Activated naive CD8-positive, alpha-beta T cell treated with anti-CD3 and anti-CD28 coated beads, Interleukin-2, amount 50 U/mL, for 16 hours (primary cell): ENCODE measurements at places on chromosomes 5 and 9.

GRCh38 chr9:19464061-19464763 lies 55.4 kb downstream of the ACER2 start:
- no peak for DNase-seq

- DNase-seq, result no peak
Observed at GRCh38 chr9:115146581-115147021, 28.6 kb upstream of the TNC start.

DNA sequence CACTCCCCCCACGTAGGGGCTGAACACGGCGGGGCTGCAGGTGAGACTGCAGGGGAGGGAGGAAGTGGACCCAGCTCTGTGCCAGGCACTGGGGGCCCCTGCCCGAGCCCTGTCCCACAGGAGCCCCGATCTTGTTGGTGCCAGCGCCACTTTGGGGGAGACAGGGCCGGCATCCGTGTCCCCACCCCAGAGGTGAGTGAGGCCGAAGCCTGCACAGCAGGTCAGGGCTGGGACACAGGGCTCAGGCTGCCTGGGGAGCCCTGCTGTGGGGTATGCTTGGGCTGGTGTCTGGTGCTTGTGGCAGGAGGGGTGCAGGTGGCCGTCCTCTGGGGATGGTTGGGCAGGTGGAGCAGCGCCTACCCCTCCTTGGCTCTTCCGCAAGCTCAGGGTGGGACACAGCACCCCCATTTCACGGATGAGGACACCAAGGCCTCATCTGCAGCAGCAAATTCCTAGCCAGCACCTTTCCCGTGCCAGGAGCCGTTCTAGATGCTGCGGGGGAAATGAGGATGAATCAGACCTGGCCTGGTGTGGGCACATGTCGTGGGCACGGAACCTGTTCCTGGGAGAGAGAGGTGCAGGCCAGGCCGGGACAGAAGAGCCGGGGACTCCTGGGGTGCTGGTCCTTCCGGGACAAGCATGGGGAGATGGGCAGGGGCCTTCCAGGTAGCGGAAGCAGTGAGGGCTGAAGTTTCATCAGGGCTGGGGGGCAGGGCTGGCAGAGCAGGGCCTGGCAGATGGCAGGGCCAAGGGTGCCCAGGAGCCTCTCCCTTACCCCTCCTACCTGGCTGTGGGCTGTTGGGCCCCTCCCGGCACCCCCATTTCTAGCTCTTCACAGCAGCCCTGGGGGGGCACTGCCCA lies 35.2 kb downstream of the KCNT1 start:
- no peak for DNase-seq

GRCh38 chr9:131167146-131167692 lies 41.8 kb downstream of the NUP214 start:
- no peak for DNase-seq

DNA sequence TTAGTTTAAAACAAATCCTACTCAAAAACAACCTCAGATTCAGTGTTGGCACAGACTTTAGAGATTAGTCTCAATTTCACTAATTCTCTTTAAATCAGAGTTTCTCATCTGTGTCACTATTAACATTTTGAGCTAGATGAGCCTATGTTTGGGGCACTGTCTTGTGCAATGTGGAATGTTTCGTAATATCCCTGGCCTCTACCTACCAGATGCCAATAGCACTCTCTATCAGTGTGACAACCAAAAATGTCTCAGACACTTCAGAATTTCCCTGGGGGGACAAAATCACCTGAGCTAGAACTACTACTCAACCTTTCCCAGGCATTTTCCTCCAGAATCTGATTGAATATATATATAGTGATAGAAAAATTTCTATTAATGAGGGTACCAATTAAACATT lies 465.2 kb upstream of the RGMB start:
- no peak for DNase-seq

DNA sequence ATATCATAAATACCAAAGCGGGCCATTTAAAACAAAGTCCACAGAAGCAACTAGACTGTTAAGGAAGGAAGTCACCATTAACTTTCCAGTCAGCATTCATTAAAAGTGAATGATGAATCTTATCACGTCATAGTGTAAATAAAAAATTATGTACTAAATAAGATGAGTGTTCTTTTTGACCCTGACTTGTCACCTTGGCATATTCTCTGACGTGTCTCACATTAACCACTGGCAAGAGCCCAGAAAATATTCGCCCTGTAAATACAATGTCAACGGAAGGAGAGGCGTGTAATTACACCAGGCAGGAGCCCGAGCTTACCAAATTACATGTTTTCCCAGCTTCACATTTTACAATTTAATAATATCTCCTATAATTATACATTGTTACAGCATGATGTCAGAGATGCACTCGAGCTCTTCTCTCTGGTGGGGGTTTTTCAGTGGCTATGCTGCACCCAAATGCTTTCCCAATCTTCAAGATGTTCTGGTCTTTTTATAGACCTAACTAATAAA lies 29.3 kb upstream of the UBE2QL1 start:
- DNase-seq, result no peak

DNA sequence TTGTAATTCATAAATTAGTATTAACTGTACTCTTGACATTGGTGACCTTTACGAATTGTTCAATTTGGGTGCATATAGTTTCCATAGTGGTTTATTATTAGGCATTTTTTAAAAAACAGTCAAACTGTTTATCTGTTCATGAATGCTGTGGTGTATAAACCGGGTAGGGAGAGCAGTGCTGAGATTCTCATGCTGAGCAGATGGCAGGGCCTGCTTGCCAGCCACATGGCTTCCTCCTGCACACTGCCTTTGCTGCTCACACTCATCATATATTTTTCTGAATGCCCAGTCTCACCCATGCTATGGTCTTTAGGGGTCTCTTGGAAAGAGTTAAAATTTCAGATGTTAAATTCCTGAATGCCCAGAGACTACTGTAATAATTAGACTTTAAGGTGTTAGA lies 40.8 kb downstream of the NNT start:
- no peak for DNase-seq

GRCh38 chr5:95619514-95620029 lies 315 bp upstream of the GPR150 start:
- no peak for DNase-seq

- no peak for DNase-seq
Observed at GRCh38 chr5:6719896-6720560, 6.8 kb downstream of the TENT4A start.

- DNase-seq, result no peak
Observed at GRCh38 chr5:5558638-5559527, 136.4 kb downstream of the ICE1 start.

DNA sequence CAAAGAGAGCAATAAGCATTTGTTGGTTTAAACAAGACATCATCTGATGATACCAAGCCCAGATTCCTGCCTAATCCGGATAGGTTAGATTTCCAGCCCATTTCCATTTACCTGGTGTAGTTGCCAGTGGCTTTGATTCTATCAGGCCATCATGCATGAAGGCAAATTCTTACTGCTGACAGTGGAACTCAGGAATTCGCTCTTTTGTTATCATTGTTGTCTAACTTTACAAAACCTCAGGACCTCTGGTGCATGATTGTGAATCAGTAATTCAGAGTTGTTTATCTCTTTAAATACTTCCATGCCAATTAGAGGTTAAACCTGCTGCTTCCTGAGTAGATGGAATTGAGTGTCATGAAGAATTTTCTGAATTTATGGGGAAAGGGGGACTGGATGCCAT lies 76.5 kb downstream of the C9orf152 start:
- DNase-seq, result no peak

- DNase-seq, result no peak
Observed at GRCh38 chr9:133768859-133769510, 30.8 kb upstream of the SARDH start.

DNA sequence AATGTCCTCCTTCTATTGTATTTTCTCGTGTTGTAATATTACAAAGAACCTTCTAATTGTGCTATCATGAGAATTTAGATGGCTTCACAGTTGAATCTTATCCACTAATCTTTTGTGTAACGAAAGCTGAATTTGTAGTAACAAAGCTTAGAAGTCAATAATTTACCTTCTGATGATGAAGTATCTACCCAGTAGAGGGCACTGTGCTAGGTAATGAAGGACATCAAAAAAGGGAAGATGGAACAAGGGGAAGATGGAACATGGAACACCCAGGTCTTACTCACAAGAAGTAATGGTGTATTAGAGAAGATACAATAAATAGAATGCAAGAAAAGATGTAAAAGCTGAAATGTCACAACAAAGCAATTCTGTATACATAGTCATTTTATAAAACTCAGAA lies 131.0 kb upstream of the CCNG1 start:
- no peak for DNase-seq

- no peak for DNase-seq
Observed at GRCh38 chr9:36922548-36922947, 111.5 kb downstream of the PAX5 start.

GRCh38 chr9:19875291-19875920 lies 86.6 kb upstream of the SLC24A2 start:
- no peak for DNase-seq

- no peak for DNase-seq
Observed at GRCh38 chr9:136862849-136863622, 3.1 kb downstream of the EDF1 start.

- DNase-seq, result no peak
Observed at GRCh38 chr5:142009886-142010285, 2.9 kb downstream of the GNPDA1 start.

GRCh38 chr9:82124090-82124489 lies 135.5 kb downstream of the SPATA31D1 start:
- DNase-seq, result no peak

DNA sequence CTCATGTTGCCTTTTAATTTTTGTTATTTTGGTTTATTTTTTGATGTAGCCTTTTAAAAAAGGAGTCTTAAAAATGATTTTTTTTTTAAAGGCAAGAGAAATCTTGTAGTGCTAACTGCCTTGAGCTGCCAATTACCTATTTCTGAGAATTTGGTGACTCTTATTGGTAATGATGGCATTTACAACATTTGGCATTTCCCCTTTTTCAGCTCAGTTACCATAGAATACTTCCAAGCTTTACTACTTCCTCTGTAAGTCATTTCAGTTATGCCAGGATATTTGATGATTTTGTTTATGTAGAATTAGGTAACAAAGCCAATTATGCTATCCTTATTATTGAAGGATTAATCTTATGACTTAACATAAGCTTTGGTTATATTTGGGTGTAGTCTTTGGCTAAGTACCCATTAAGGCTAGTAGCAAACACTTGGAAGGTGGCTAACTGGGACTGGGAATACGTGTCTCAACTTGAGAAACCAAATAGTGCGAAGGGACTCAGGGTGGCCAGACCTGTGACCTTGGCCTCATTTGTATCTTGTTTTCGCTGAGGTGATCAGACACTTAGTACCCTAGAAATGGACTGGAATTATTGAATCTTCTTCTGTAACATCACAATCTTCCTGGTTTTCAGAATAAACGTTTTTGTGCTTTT lies 27.7 kb downstream of the CDC37L1 start:
- DNase-seq, result no peak

DNA sequence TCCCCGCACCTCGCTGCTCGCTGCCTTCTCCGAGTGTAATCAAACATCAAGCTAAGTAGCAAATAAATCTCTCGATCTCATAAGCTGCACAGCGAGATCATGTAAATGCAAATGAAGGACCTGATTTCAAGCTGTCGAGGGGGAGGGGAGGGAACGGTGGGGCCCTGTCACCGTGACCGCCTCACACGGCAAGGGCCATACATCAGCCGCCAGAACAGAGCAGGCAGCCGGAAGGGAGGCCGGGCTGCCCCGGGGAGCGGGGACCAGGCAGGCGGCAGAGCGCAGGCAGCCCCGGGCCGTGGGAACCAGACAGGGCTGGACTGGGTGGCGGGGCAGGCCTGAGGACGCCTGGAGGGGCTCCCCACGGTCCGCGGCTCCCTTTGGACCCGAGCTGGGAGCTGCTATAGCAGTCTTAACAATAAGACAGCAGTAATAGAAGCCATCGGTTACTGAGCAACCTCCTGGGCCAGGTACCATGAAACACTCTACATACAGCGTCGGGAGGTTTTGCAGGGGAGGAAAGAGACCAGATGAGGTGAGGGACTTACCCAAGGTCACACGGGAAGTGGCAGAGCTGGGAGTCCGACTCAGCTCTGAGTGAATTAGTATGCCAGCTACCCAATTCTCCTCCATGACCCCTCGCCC lies 76.8 kb downstream of the CFAP77 start:
- no peak for DNase-seq

GRCh38 chr5:82313016-82313415 lies 34.9 kb upstream of the RPS23 start:
- DNase-seq, result no peak

DNA sequence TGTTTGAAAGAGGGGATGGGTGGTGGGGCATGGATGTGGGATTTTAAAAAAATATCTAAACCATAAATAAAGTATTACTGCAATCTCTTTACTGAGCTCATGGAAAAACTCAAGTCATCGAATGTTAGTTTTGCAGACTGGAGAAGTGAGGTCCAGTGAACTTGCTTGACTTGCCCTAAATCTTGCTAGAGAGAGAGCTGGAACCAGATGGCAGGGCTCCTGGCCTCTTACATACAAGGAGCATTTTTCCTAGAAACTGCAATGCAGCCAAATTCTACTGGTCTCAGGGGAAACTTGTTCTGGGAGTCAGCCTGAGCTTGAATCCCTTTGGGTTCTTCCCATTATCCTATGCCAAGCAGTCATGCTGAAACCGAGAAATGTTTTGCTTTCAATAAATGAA lies 2.9 kb upstream of the TGFBI start:
- no peak for DNase-seq

DNA sequence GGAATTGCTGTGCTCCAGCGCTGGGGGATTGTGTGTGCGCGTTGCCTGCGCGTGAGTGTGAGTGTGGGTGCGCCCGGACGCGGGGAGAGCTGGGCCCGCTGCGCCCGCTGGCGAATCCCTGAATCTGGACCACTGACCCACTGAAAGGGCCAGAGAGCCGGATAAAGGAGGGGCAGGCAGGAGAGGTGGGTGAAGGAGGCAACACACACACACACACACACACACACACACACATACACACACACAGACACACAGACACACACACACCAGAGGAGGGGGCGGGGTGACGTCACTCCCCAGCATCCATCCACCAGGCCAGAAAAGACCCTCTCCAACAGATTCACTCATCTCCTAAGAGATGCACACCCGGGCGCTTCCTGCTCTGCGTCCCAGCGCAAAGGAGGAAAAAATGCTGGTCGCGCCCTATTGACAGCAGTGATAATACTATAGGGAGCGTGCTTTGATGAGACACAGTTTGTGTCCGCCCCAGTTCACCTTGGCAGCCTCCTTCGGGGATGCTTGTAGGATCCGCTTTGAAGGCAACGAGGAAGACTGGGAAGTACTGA lies 1059.1 kb upstream of the DMAC1 start:
- no peak for DNase-seq

GRCh38 chr9:14843163-14843562 lies 67.1 kb downstream of the FREM1 start:
- no peak for DNase-seq

DNA sequence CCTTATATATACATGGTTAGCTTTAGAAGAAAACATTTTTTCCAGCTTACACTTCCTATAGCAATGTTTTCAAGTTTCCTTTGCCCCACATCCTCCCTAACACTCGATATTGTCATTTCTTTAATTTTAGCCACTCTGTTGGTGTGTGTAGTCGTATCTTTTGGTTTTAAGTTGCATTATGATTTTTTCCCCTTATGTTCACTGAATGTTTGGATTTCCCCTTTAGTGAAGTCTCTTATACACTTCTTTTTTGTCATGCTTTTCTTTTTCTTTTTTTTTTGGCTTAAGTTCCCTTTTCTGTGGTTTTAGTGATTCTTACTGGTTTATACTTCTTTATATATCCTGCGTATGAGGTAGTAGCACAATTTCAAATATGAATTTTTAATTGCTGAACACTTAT lies 58.8 kb downstream of the KDM4C start:
- no peak for DNase-seq
